ENCODE measurements at places on chromosomes 12 and 14.

- DNase-seq = no peak
Observed at GRCh38 chr12:90020014-90020413, 311.4 kb upstream of the ATP2B1 start.

- DNase-seq = no peak
Observed at GRCh38 chr12:45762185-45763110, 32.9 kb downstream of the ARID2 start.

- DNase-seq = no peak
Observed at GRCh38 chr12:111741235-111741812, 25.4 kb upstream of the ALDH2 start.

DNA sequence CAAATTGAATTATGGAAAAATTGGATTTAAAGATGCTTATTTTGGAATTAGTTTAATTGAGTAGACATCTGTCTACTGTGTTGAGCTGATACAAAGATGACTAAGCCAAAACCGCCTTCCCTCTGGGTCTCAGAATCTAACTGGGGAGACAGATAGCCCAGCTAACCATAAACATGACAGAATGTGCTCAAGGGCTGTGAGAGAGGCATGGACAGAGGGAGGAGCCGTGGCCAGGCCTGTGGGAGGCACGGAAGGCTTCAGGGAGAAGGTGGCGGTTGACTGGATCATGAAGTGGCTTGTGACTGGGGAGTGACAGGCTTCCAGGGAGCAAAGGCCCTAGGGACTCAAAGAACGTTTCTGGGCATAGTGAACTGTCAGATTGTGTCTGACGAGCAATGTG lies 74.6 kb downstream of the DACT1 start:
- no peak for DNase-seq

GRCh38 chr14:30842431-30842830 lies 31.9 kb upstream of the COCH start:
- DNase-seq = no peak

DNA sequence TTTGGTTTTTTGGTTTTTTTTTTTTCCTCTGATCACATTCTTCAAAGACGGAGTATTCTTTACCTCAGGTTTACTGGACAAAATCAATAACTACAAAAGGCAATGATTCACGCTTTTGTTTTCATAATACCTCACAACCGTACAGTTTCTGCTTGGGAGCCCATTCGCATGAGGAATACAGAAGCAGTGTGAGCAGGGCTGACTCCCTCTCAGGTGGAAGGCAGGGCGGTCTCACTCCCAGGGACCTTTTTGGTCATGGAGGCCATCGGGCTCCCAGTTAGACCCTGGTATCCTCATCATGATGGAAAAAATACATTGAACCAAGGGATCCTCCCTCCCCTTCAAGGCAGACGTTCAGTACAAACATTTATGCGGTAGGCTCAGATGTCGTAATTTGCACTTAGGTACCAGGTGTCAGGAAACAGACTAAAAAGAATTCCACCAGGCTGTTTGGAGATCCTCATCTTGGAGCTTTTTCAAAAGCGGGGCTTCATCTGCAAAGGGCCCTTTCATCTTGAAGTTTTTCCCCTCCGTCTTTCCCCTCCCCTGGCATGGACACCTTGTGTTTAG lies 19.0 kb upstream of the TIGAR start:
- DNase-seq = no peak

DNA sequence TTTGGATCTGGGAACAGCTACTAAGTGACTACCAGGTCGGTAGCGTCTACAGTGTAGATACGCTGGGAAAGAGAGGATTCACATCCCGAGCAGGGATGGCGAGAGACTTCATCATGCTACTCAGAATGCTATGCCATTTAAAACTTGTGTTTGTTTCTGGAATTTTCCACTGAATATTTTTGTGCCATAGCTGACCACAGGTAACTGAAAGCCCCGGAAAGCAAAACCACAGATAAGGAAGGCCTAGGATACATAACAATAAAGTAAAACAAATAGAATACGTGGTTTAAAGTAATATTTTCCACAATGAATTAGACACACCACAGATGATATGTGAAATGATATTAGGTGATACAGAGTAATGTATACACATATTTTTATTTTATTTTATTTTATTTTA lies 7.9 kb upstream of the HCAR1 start:
- DNase-seq = no peak

- DNase-seq = no peak
Observed at GRCh38 chr14:58805605-58806409, 168.0 kb downstream of the DACT1 start.

GRCh38 chr12:124851342-124851741 lies 12.3 kb downstream of the SCARB1 start:
- DNase-seq = no peak

DNA sequence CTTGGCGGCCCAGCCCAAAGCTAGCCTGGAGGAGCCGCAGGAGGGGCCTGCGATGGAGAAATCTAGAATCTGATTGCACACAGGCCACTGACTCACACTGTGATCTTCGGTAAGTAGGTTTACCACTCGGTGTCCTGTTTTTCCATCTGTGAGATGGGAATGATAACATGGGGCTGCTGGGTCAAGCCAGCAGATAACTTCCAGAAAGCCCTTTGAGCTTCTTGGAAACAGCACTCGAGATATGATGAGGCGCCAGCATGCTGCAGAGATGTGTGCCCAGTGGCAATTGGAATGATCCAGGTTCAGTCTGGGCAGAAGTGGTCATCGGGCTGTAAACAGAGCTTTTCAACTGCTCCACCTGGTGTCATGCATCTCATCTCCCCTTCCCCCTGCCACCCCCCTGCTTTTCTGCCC lies 771.3 kb upstream of the TBX3 start:
- no peak for DNase-seq

Data from effector memory CD4-positive, alpha-beta T cell (primary cell).